ENCODE measurements at places on chromosomes 2 and 18.

GRCh38 chr18:31102941-31103340, 720 bp upstream of the DSC2 start:
- DNase-seq, result no peak

DNA sequence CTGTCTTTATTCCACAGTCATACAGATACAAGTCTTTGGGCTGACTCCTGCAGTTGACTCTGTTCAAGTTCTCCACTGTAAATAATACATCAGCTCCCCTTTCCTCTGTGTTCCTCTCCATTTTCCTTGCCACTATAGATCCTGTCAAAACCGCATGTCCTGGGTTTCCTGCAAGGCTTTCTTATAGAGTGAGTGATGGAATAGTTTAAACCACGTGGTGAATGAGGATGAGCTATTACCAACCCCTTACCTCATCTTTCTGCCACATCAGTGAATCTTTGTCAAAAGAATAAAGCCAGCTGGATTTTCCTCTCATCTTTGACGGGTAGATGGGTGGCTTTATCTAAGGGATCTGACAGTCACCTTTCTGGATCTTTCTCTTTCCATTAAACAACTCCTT, 3.9 kb upstream of the GALNT14 start:
- no peak for DNase-seq

- DNase-seq, result no peak
Measured at GRCh38 chr2:150144546-150145298, 342.7 kb downstream of the RND3 start.

- no peak for DNase-seq
Measured at GRCh38 chr2:101410746-101411145, 23.4 kb upstream of the CREG2 start.

DNA sequence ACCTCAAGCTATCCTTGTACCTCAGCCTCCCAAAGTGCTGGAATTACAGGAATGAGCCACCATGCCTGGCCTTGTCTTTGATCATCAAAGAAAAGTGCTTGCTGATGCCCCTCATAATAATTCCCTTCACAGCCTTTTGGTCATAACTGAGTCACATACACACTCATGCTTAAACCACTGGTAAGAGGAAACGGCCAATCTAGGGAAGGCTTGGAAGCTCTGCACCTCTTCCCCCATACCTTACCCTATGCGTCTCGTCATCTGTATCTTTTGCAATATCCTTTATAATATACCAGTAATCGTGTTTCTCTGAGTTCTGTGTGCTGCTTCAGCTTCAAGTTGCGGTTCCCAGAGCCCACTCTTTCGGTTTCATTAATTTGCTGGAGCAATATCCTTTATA, 4.8 kb upstream of the RNF138 start:
- DNase-seq, result peak; percentile 28

GRCh38 chr2:237627441-237628246, at the start of gene LRRFIP1:
TSS of gene LRRFIP1 (plus strand) at chr2:237627587. CDS start at chr2:237627645, 58 bp downstream.
- no peak for DNase-seq

GRCh38 chr2:151159109-151159662, 102.5 kb downstream of the RBM43 start:
- no peak for DNase-seq

- DNase-seq, result no peak
Measured at GRCh38 chr2:126856403-126856802, 42.3 kb upstream of the TEX51 start.

DNA sequence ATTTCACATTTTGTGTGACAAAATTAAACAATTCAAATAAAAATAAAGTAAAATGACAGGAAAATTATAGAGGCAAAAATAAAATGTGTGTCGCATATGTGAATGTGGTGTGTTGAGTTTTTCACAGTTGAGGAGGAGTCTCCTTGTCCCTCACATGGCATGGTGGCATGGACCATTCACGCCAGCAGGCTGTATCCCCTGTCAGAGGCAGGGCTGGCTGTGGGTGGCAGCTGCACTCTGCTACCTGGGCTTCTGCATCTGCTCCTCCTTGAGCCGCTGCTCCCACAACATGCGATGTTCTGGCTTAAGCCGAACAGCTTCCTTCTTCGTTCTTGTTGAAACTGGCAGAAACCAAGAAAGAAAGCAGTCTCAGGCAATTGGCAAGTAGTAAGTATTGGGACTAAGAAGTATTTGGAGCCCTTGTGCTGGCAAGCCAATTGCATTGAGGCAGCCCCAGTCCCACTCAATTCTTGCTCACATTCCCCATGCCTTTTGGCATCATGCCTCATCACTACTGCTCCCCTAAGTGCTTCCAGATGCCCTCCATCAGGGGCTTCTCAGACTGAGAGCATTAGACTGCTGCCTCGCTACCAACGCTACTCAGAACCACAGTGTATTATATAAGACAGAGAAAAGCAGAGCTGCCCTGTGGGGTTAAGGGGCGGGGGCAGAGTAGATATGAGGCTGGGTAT, 177.9 kb upstream of the NABP1 start:
- DNase-seq, result peak; percentile 44

DNA sequence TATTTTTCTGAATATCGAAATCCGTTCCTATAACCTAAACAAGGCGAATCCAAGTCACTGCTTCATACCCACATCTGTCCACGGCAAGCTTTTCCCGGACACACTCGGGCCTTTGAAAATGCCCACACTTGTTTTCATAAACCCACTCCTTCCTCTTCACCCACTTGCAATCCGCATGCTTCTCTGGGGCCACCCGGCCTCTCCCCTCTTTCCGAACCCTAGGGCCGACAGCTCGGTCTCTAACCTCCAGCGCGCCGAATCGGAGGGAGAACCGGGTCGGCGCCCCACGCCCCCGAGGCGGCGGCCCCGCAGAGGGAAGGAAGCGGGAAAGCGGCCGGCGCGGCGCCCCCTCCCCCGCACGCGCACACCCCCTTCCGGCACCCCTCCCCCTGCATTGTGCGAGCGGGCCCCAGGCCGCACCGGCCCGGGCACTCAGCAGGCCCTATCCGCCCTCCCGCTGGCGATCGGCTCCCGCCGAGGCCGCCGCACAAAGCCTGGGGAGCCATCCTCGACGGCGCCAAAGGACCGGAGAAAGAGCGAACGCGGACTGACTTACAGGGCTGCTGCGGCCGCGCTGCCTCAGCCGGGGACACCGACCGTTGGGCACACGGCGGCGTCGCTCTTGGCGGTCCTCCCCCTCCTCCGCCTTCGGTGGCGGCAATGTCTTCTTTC, 467 bp downstream of the PUM2 start:
- no peak for DNase-seq

DNA sequence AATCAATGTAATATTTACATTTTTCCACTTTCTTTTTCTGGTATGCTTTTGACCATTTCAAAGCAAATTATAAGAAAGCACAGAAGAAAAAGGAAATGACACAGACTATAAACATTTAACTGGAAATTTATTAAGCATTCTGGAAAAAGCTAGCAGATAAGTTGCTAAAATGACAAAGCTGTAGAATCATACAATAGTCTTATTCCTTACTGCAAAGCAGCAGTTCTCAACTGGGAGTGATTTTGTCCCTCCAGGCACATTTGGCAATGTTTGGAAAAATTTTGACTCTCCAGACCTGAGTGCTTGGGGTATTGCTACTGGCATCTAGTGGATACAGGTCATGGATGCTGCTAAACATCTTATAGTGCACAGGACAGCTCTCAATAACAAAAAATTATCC, 75.1 kb downstream of the MBD5 start:
- DNase-seq, result no peak

DNA sequence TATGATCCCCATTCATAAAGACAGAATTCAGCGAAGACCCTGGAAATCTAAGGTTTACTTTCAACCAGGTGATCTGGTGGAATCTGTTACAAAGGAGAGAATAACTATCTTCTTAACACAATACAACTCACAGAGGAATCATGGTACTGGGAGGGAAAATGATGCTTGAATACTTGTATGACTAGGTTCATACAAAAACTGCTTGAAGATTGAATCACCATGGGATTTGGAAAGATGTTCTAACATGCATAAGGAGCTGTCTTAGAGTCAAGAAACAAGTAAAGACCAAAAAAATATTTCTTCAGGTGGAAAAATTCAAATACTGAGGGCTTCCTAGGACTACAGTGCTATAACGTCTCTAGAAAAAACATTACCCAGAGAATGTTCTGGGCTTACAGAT, 32.2 kb downstream of the COL5A2 start:
- DNase-seq, result no peak

- no peak for DNase-seq
Measured at GRCh38 chr18:50473881-50474280, 86.0 kb upstream of the MAPK4 start.

- DNase-seq, result no peak
Measured at GRCh38 chr2:16632598-16632997, 33.0 kb downstream of the CYRIA start.

- no peak for DNase-seq
Measured at GRCh38 chr2:38581193-38582147, 21.3 kb downstream of the HNRNPLL start.

DNA sequence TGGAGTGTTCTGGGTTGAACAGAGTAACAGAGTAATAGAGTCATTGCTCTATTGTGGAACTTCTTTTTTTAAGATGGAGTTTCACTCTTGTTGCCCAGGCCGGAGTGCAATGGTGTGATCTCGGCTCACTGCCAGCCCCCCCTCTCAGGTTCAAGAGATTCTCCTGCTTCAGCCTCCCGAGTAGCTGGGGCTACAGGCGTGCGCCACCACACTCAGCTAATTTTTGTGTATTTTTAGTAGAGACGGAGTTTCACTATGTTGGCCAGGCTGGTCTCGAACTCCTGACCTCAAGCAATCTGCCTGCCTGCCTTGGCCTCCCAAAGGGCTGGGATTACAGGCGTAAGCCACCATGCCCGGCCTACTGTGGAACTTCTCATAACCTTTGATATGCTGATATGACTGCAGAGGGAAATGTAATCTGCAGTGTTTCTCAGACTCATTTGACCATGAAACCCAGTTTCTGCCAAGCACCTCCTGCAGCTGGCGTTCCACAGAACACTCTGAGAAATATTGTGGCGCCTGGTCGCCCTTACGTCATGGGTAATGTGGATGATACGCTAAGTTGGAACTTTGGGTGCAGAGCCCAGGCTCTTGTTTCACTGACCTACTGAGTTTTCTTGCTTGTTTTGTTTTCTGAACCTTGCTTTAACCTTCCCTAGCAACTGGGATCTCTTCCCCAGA, 213.8 kb downstream of the BCL2 start:
- DNase-seq, result no peak

- DNase-seq, result no peak
Measured at GRCh38 chr2:198371921-198372543, 567.6 kb downstream of the PLCL1 start.

- DNase-seq, result no peak
Measured at GRCh38 chr18:47168913-47169312, 7.3 kb downstream of the IER3IP1 start.

GRCh38 chr2:52342458-52342857, 1310.5 kb upstream of the NRXN1 start:
- DNase-seq, result no peak

DNA sequence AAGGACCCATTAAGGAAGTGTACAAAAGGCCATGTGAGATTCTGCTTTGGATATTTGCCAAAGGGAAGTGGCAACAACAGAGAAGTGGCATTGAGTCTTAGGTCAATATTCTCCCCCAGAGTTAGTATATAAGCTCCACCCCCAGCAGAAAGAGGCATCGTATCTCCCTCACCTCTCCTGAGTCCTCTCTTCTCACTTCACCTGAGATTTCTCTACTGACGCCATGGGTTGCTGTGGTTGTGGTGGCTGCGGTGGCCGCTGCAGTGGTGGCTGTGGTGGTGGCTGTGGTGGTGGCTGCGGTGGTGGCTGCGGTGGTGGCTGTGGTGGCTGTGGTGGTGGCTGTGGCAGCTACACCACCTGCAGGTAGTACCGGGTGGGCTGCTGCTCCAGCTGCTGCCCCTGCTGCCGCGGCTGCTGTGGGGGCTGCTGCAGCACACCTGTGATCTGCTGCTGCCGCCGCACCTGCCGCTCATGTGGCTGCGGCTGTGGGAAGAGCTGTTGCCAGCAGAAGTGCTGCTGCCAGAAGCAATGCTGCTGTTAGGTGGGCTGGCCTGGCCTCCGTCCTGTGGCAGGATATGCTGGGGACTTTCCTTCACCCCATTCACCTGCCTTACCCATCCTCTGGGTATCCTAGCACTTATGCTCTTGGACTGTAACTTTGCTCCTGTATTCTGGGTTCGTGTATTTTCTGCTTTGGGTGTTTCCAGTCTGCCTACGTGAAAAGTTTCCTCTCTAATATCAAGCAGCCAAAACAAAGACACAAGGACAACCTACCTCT, 5.9 kb downstream of the SCYGR3 start:
- no peak for DNase-seq

DNA sequence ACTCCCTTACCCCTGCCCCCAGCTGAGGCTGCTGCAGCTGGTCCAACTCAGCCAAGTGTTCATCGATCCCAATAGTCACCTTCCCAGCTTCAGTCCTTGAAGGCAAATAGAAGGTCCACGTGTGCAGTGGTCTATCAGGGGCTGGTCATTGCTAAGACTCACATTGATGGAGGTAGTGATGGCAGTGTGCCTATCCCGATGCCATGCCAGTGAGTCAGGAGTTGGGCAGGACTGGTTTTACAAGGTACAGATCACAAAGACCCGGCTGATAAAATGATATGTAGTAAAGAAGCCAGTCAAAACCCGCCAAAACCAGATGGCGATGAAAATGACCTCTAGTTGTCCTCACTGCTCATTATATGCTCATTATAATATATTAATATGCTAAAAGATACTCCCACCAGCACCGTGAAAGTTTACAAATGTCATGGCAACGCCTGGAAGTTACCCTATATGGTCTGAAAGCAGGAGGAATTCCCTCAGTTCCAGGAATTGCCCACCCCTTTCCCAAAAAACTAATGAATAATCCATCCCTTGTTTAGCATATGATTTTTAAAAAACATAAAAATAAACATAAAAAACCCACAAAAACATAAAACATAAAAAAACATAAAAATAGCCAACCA, 2.9 kb upstream of the C2orf80 start:
- DNase-seq, result no peak

DNA sequence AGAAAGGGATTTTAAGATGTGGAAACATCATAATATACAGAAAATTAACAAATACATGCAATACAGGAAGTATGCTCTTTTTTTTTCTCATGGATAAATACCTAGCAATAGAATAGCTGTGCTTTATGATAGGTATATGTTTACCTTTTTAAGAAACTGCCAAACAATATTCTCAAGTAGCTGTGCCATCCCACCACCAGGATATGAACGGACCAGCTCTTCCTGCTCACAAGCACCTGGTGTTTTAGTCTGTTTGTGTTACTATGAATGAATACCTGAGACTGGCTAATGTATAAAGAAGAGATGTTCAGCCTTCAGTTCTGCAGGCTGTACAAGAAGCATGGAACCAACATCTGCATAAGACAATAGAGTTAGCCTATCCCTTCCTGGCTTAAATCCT, 19.9 kb upstream of the UGT1A8 start:
- DNase-seq, result no peak

- no peak for DNase-seq
Measured at GRCh38 chr2:3608373-3609278, 13.7 kb downstream of the COLEC11 start.

GRCh38 chr18:14921547-14921946, 173.6 kb downstream of the ANKRD30B start:
- DNase-seq, result no peak

DNA sequence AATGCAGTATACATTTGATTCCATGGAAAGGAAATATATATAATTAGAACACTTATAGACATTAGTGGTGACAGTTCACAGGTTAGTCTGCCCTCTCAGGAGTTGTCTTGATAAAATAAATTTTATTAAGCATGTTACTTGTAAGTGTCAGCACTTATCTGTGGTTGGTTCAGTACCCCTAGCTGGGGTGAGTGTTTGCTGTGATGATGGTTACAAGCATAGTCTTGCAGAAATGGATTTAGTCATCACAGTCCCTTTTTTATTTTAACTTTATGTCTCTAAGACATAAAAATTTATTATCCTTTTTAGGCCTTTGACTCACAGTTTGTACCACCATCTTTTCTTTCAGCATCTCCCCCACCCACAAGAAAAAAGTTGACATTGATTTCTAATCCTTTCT, 52.1 kb downstream of the NCK2 start:
- DNase-seq, result no peak
